ENCODE measurements at places on chromosomes 1 and 21.

DNA sequence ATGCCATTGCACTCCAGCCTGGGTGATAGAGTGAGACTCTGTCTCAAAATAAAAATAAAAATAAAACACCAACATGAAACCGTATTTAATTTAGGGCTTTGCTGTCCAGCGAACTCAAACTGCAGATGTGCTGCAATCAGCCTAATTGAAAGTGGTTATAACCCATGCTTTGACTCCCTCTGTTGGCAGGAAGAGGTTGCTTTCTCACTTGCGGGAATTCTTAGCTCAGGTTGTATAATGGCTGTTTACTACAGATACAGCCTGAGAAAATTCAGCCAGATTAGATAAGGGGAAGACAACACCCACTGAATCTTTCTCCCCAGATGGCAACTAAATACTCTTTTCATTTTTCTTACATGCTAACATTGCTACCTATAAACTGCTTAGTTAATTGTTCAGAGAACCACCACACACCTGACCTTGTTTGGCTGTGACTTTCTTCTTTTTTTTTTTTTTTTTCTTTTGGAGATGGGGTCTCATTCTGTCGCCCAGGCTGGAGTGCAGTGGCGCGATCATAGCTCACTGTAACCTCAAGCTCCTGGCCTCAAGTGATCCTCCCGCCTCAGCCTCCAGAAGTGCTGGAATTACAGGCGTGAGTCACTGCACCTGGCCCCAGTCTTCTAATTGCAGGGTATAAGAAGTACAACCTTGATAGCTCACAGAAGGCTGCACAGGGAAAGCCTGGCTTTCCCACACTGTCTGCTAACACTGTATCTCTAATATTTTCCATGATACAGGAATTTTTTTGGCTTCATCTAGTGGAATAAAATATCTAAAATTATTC, 34.6 kb downstream of the DNTTIP2 start:
- DNase-seq, result no peak

DNA sequence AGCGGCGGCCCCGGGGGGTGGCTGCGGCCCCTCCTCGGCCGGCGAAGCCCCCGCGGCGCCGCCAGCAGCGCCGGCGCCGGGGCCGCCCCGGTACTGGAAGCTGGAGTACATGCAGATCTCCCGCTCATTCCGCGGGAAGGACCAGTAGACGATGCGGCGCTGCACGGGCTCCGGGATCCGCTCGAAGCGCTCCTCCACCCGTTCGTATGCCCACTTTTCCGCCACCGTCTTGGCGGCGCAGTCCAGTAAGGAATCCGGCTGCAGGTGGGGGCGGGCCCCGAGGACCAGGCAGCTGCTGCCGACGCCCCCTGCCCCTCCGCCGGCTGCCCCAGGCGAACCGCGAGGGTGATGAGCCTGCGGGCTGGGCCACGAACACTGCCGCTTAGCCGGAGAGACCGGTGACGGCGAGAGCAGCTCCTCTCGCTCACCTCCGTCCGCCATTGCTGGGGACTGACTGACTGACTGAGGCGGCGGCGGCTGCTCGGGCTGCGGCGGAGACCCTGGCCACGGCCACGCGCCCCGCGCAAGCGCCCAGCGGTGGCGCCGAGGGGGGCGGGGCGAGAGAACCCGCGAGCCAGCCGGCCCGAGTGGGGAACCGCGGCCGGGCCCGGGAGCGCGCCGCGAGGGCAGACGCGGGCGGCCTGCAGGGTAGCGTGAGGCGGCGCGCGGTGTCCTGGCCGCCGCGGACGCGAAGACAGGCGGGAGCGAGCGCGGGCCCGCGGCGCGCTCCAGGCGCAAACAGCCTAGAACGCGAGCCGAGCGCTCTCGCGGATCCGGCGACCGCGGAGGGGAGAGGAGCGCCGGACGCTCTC, at the start of gene ZSWIM5:
TSS of gene ZSWIM5 (minus strand) at position 696 of the 812 bp plus-strand sequence. CDS start at position 441, 255 bp downstream.
- DNase-seq, result no peak

DNA sequence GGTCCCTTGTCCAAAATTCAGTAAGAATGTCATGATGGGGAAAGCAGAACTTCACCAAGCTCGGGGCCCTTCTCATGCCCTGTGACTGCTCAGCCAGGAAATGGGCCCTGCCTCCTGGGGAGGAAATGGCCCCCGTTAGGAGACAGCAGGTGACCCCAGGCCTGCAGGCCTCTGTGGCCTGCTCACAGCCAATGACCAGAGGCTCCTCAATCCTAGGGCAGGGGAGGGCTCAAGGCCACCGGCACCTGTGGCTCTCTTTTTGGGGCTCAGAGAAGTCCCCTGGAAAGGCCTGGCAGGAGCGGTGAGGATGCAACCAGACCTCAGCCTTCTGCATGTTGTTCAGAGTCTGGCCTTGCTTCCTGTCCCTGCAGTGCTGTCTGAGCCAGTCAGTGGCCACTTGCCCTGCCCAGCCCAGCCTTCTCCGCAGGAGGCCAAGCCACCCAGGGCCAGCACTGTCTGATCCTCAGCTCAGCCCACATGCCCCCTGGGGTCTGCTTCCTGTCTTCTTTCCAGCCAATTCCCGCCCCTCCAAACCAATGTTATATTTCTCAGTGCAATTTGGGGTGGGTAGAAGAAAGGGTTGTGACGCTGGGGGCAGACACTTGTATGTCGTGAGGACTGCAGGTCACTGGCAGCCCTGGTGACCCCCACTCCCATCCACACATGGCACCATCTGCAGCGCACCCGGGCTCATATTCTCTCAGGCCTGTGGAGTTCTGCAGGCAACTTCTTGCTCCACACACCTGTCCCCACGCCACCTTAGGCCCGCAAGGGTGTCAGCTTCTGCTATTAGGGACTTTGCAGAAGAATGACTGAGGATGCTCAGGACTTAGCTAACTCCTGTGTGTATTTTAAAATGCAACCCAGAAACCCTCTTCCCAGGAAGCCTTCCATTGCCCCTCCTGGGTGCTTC, 83.6 kb downstream of the ITPKB start:
- no peak for DNase-seq

GRCh38 chr21:41307219-41307618, 9.4 kb upstream of the FAM3B start:
- DNase-seq, result no peak

GRCh38 chr1:91487469-91487868, 13.2 kb upstream of the CDC7 start:
- DNase-seq, result no peak

- DNase-seq, result no peak
Measured at GRCh38 chr1:225844236-225845061, 34.5 kb downstream of the EPHX1 start.

- DNase-seq, result no peak
Measured at GRCh38 chr1:224169718-224170270, 13.2 kb upstream of the DEGS1 start.

GRCh38 chr1:202656057-202656456, 54.2 kb downstream of the SYT2 start:
- no peak for DNase-seq

GRCh38 chr1:101453844-101454243, 217.0 kb downstream of the S1PR1 start:
- no peak for DNase-seq

- DNase-seq, result no peak
Measured at GRCh38 chr21:43693981-43694380, 24.9 kb upstream of the PDXK start.

- DNase-seq, result no peak
Measured at GRCh38 chr1:206655471-206655882, 20.1 kb downstream of the DYRK3 start.

GRCh38 chr1:2230781-2231531, 2.8 kb downstream of the SKI start:
- DNase-seq, result no peak

DNA sequence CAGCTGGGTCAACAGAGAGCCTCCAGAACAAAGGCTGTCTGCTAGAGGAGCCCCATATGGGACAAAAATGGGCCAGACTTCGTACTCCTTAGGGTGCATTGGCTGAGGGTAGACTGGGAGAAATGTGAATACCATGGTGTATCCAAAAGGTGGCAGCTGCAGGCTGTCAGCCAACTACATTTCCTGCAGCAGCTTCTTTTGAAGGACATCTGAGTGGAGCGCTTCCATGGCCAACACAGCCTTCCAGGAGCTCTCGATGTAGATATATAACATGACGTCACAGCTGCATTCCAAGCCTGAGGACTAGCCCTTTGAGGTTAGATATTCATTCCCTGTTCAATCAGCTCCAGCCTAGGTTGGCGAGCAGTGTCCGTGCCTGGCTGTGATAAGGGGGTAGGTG, 107.7 kb downstream of the MAB21L3 start:
- DNase-seq, result no peak

- no peak for DNase-seq
Measured at GRCh38 chr1:246214708-246215509, 292.2 kb downstream of the SMYD3 start.

GRCh38 chr1:239367196-239367810, 19.1 kb upstream of the CHRM3 start:
- no peak for DNase-seq

- no peak for DNase-seq
Measured at GRCh38 chr1:43586136-43586731, 55.6 kb downstream of the PTPRF start.

DNA sequence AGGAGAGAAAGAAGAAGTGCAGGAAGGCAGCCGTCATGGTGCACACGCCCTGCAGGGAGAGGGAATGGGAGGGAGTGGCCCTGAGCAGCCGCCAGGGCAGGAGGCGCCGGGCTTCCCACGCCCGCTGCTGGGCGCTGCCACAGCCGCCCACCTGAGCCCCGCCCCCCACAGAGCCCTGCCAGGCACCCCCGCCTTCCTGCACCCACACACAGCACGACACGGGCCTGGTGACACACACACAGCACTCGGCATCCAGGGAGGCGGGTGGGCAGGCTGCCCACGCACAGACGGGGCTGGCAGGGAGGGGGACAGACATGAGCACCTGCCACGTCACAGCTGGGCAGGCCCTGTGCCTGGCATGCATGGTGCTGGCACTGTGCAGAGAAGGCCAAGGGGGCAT, 27.5 kb downstream of the ADGRB2 start:
- DNase-seq, result no peak

DNA sequence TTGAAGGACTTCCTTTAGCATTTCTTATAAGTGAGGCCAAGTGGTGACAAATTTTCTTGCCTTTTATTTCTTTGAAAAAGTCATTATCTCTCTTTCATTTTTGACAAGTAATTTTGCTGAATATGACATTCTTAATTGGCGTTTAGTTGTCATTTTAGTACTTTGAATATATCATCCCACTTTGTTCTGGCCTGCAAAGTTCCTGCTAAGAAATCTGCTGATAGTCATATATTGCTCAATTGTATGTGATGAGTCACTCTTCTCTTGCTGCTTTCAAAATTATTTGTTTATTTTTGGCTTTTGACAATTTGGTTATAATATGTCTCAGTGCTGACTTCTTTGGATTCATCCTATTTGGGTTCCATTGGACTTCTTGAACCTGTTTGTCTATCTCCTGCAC, 312.6 kb downstream of the DUSP10 start:
- no peak for DNase-seq

DNA sequence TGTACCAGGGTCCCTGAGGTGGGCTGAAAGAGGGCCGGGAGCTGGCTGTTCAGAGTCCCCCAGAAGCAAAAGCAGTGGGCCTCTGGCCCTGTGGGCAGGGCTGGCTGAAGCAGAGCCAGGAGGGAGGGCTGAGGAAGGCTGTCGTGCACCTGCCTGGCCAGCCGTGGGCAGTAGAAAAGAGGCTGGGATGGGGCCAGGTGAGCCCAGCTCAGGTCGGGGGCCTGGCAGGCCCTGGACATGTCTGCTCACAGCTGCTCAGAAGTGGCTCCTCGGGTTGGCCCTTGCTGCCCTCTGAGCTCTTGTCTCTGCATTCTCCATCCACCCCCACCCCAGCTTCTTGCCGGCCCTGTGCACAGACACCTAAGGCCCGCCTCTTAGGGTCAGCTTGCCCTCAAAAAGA, 60.0 kb downstream of the TCP10L start:
- DNase-seq, result no peak

DNA sequence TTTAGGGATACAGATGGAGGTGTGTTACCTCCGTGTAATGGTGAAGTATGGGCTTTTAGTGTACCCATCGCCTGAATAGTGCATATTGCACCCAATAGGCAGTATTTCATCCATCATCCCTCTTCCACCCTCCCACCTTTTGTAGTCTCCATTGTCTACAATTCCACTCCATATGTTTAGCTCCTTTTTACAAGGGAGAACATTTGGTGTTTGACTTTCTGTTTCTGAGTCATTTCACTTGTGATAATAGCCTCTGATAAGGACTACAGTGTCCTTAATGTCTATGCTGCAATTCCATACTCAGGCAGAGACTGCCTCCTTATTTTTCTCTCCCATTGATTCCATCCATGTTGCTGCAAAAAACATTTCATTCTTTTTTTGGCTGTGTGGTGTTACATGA, 48.7 kb downstream of the OVGP1 start:
- DNase-seq, result no peak

- no peak for DNase-seq
Measured at GRCh38 chr1:212242288-212242984, 42.8 kb upstream of the PPP2R5A start.

- DNase-seq, result no peak
Measured at GRCh38 chr21:44614161-44614631, 2.3 kb downstream of the KRTAP10-8 start.

DNA sequence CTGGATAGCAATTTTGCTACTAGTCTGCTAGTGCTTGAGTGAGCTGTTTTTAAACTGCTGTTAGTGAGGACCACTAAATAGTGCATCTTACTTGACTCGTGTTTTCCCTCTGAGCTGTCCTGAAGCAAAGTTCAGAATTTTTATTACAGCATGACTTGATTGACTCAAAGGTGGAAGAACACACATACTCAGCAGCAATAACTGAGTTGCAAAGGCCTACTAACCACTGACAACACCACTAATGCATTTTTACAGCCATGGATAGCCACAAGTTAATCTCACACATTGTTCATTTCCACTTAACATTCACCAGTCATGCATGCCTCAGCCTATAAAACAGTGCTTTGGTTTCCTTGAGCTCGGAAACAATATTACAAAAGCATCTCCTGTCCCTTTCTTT, 148.7 kb downstream of the RUNX1 start:
- no peak for DNase-seq

- no peak for DNase-seq
Measured at GRCh38 chr1:54709547-54710292, 5.9 kb upstream of the TTC4 start.

DNA sequence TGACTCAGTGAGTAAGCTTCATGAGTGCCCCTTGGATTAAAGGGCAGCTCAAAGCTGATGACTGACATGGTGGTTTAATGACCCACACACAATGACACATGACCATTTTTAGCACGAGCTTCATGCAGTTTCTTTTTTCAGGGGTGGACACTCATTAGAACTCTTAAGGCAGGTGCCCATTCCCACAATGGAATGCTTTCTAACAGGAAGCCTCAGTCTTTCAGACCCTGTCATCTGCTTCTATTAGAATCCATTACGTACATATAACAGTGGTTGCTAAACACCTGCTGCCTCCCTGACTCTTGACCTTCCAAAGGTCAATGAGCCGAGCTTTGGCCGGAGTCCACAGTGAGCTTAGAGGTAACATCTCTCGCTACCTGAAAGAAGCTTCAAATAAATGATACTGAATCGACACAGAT, 27.4 kb downstream of the AKNAD1 start:
- DNase-seq, result no peak

DNA sequence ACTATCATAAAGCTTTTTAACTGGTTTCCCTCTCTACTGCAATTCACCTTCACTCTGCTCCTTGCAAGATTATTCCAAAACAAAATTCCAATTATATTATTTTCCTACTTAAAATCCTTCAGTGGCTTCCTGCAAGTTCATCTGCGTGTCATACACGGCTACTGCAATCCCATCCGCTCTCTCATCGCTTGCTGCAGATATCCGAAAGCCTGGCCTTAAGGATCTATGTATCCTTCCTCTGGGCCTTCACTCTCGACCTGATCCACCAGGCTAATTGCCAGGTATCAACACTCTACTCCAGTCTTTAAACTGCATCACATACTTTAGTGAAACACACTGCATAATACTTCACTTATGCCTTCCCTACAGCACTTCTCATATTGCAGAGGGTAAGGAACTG, 44.0 kb downstream of the VAV3 start:
- no peak for DNase-seq
